B cell (primary cell): ENCODE measurements at places on chromosomes 4 and X. TPM values are rescaled to one million over a fixed set of nuclear protein-coding genes. Genes with fewer than 3 reads are reported as not detected.

Gene NLRP2B
- not detected in 2 replicates for total RNA-seq

GRCh38 chrX:136431625-136432024 lies 56.1 kb upstream of the BRS3 start:
- no peak for DNase-seq

Gene LRCH2
- total RNA-seq = not detected in 2 replicates

Gene MAP9
- total RNA-seq = 16.3 and 19.1 TPM in 2 replicates

GRCh38 chr4:59537246-59537886 lies 1662.8 kb upstream of the ADGRL3 start:
- DNase-seq = no peak

- no peak for DNase-seq
Measured at GRCh38 chr4:37767546-37767945, 58.9 kb upstream of the PGM2 start.

GRCh38 chrX:83829874-83830273 lies 31.1 kb upstream of the CYLC1 start:
- DNase-seq = no peak

DNA sequence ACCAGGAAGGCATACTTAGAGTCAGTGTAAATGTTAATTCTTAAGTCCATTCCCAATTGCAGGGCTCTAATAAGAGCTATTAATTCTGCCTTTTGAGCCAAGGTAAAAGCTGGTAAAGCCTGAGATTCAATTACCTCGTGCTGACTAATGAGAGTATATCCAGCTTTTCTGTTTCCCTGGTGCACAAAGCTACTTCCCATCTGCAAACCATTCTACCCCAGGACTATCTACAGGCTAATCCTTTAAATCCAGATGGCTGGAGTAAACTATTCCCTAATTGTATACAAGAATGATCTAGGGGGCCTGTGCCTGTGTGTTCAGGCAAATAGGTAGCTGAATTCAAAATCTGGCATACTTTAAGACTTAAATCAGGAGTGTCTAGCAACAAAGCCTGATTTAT lies 365.0 kb downstream of the GPM6A start:
- DNase-seq = no peak

GRCh38 chr4:42070463-42070862 lies 80.1 kb downstream of the SLC30A9 start:
- no peak for DNase-seq
